H4 (cell line): ENCODE measurements at places on chromosomes 5 and 9. TPM values are rescaled to one million over a fixed set of nuclear protein-coding genes. Genes with fewer than 3 reads are reported as not detected.

DNA sequence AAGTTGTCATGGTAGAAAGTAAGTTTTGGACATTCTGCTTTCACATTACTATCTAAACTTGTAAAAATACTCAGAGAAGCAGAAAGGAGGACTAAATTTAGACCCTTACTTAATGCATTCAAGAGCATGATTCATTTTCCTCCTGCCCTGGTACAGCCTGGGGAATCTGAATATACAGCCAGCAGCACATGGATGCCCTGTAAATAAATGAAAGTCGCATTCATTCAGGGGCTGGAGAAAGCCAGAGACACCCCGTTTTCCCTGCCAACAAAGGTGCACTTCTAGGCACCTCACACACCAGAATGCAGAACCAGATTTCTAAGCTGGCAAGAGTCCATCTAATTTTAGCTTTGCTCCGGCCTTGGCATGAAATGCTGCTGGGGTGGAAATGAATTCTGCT, 172.7 kb upstream of the KLF9 start:
- DNase-seq = no peak

GRCh38 chr5:135737701-135738563, 96.5 kb upstream of the SLC25A48 start:
- DNase-seq = no peak

GRCh38 chr5:139294374-139295165, 1.0 kb downstream of the MATR3 start:
- DNase-seq = peak; percentile 65

DNA sequence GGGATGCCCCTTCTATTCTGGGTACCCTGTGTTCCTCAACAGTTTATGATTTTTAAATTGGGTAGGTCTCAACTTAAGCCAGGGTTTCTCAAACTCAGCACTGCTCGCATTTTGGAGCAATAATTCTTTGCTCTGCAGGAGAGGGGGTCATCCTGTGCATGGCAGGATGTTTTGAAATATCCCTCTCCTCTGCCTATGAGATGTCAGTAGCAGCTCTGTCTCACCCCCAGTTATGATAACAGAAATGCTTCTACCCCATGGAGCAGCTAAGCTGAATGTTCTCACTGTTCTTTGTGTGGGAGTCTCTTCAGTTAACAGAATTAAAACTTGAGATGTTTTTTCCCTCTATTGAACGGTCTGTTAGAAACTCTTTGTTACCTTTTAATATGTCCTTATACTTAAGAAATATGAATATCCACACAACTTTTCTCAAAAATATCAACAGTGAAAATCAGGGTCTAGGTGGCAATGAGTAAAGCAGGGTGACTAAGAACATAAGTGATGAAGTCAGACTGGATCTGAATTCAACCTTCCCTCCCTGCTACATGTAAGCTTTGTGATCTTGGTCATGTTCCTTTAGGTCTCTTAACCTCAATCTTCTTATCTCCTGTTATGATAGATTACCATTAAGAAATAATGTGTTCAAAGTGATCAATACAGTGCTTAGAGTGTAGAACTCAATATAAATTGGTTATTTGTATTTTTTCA, 89.0 kb downstream of the CAMK4 start:
- DNase-seq = no peak

DNA sequence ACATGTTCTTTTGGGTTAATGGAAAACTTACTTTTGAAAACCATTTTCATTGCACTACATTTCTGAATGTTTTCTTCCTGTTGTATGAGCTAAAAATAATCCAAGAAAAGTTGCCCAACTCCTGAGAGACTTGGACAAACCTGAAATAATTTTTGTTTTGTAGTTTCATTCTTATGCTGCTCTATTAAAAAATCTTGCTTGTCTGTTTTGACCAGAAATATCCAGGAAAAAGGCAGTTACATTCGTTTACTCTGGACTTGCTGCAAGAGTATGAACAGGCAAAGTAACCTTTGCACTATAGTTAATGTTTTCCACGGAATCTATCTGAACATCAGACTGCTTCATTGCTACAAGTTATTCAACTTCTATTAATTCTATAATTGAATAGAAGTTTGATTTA, 200.1 kb upstream of the DAB2 start:
- no peak for DNase-seq

DNA sequence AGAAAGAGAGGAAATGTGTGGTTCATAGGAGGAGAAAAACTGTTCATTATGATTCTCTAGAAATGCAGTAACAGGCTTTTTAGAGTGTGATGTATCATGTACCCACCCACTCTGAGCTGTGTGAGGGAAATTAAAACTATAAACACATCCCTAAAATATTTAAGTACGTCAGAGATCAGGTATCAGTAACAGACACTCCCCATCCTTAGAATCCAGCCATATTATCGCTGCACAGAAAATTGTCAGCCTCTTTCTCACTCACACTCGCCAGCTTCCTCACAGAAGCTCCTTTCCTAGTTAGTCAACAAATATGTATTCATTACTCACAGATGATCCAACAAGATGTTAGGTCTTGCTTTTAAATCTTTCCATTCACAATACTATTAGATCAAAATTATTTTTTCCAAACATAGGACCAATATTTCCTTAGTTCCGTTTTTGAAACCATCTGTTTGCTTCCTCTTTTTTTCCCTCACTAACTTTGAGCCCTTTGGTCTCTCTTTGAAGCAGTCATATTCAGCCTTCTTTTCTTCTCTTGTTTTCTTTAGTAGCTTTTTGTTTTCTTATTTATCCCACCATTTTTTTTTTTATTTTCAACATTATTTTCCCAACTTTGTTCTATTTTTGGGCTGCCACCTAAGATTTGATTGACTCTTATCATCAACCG, 13.6 kb upstream of the MAST4 start:
- no peak for DNase-seq

- no peak for DNase-seq
Observed at GRCh38 chr5:115160975-115161475, 8.7 kb downstream of the TRIM36 start.

- DNase-seq = peak; percentile 14
Observed at GRCh38 chr9:96376891-96377874, 6.3 kb downstream of the SLC35D2 start.

GRCh38 chr5:93585767-93586385, 2.9 kb downstream of the NR2F1 start:
- DNase-seq = no peak

DNA sequence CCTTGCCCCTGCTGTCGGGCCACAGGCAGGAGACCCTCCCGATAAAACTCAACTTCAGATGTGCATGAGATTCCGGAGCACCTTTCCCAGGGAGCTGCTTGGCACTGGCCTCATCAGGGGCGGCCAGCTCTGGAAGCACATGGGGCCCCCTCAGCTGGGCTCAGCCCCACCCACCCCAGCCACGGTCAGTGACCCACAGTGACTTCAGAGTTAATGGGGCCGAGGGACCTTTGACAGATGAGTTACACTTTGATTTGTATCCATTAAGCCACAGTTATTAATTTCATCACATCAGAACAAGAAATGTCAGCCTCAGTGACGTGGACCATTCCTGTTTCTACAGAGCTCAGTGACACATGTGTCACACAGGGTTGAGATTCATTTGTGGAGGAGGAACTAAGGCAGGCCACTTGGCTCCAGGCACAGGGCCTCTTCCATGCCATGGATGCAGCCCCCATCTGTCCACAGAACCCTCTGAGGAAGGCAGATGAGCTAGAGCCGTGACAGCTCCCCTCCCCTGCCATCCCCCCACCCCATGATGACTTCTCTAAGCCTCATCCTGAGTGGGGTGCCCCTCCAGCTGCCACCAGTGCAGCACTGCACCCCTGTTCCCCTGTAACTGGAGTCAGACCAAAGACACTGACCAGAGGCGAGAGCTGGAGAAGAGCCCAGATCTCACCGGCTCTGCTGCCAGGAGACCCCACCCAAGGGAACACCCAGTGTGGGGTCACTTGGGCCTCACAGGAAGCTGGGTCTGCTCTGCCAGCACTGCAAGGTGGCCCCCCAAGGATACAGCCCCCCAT, 69.4 kb upstream of the ADAMTS2 start:
- DNase-seq = no peak

GRCh38 chr5:133736512-133736911, 124.2 kb upstream of the FSTL4 start:
- no peak for DNase-seq

GRCh38 chr9:38707885-38708637, 11.9 kb downstream of the FAM240B start:
- peak; percentile 42 for DNase-seq

GRCh38 chr5:61626639-61627282, 294.7 kb downstream of the ZSWIM6 start:
- no peak for DNase-seq

- DNase-seq = peak; percentile 23
Observed at GRCh38 chr5:141825791-141826560, 52.2 kb downstream of the PCDH1 start.

GRCh38 chr5:154520861-154521453, 42.9 kb upstream of the HAND1 start:
- DNase-seq = no peak

GRCh38 chr5:17096952-17097695, 120.3 kb upstream of the BASP1 start:
- DNase-seq = no peak

- no peak for DNase-seq
Observed at GRCh38 chr5:72112389-72112788, 5.1 kb downstream of the MAP1B start.

DNA sequence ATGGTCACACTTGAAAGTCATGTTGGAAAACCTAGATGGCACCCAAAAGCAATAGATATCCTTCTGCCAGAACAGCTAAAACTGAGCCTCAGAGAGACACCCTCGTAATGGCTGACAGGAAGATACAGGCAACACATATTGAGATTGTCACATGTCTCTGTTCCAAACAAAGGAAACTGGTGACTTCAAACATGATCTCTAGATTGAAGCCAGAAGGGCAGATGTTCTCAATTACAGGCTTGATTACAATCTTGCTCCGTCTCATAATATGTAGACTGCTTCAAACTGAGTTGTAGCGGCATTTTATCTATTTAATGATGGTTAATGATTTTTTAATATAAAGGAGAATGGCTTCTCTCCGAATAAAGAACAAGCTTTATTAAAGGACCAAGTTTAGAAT, 774.3 kb downstream of the KCTD16 start:
- no peak for DNase-seq

DNA sequence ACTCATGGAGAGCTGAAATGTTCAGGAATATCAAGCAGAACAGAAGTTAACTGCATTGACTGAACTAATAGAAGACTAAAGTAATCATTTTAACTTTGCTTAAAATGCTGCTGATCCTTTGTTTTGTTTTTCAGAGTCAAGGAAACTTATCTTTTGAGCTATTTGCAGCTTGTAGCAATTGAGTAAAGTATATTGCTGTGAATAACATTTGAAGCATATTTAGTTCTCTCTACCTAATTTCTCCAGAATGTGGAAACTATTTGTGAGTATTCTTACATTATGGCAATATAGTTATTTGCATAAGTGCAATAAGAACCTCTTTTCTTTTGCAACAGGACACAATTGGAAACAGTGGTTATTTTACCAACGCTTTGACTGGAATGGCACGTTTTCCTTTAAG, 5.3 kb upstream of the SOX30 start:
- DNase-seq = no peak

GRCh38 chr5:135120951-135121350, 86.9 kb upstream of the PITX1 start:
- no peak for DNase-seq

DNA sequence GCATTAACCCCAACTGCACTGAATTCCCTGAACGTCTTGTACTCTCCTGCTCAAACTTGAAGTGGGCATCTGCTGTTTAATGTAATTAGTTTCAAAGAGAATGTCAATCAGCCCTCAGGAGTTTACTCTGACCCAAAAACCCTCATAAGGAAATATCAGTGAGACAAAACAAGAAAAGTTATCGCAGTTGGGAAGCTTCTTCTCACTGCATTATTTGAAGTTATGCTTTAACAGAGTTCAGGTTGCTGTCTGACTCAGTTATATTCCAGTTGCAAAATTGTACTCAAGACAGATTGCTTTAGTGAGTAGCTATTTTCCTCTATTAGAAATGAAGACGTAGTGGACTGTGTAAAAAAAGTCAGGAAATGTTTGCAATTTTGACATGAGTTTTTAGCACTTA, 52.1 kb downstream of the PPIC start:
- no peak for DNase-seq

DNA sequence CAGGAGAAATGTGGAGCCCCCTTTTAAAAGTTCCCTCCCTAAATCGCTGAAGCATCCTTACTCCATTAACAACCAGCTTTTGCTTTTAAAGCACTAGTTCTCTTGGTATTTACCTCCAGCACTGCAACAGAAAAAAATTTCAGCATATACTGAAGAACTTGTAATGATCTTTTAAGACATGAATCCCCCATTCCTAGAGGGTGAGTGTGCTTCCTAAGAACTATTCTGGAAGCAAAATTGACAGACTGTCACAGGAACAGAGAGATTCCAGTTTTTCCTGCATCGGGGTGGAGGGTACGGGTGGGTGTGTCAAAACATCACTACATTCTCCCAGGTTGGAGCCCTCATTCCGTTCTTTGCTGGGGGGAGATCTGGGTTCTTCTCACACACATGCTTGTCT, 151.9 kb downstream of the EBF1 start:
- no peak for DNase-seq

DNA sequence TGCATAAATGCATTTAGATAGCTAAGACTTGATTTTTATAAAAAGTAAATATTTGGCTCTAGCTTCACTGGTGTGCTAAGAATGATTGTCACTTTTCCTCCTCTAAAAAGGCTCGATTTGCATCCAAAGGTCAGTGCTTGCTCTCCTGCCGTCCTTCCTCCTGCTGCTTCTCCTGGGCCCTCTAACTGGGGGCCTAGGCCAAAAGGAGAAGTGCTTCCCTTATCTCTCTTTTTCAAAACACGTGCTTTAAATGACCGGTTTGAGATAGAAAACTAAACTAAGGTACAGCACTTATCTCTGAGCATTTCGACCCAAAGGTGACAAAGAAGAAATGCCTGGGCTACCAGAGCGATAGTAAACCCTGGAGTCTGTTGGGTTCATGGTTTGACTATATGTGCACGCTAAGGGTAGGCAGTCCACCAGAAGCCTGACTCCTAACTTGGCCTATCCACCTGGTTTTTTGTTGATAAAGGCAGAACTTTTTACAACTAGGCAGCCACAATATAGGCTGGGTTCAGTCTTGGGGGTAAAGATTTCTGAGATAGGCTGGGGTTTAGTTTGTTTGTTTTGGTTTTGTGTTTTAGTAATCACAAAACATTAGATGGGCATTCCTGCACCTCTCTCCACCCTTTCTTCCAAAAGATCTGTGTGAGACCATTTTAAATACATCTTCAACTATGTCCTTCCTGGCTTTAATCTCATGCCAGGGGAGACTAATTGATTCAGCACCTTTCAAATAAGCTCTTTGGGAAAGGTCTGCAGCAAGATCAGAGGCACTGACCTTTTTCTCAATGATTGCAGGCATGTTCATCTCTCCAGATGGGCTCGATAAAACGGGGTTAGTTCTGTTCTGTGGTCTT, 3.8 kb downstream of the NR2F1-AS1 start:
- DNase-seq = no peak

GRCh38 chr9:72154468-72155285, 5.4 kb downstream of the GDA start:
- DNase-seq = no peak

GRCh38 chr9:6224393-6225154, 9.0 kb downstream of the IL33 start:
- no peak for DNase-seq

- DNase-seq = no peak
Observed at GRCh38 chr5:133235696-133236426, 184.0 kb downstream of the HSPA4 start.

Gene PRSS3
- not detected in 2 replicates for total RNA-seq

Gene FBXL7
- 3.7 and 5.0 TPM in 2 replicates for total RNA-seq

Gene AK6
- 27.3 and 37.3 TPM in 2 replicates for total RNA-seq

Gene FCN2
- total RNA-seq = not detected in 2 replicates

Gene FOXI1
- total RNA-seq = not detected in 2 replicates

Gene PPP3R2
- not detected in 2 replicates for total RNA-seq

Gene OR13F1
- not detected in 2 replicates for total RNA-seq

Gene GABRA1
- total RNA-seq = 0.62 and 2.4 TPM in 2 replicates

Gene HMMR
- total RNA-seq = 45.7 and 47.1 TPM in 2 replicates

Gene CCDC69
- total RNA-seq = 4.9 and 7.2 TPM in 2 replicates

Gene TRPM3
- total RNA-seq = 0.06 and 0.14 TPM in 2 replicates
